ENCODE measurements at places on chromosomes 11 and 22.
A peak's percentile ranks its signal among the peaks of the same experiment; 100 is the strongest.

- DNase-seq, result peak; percentile 62
Measured at GRCh38 chr11:72848846-72849466, 34.7 kb downstream of the ATG16L2 start.

DNA sequence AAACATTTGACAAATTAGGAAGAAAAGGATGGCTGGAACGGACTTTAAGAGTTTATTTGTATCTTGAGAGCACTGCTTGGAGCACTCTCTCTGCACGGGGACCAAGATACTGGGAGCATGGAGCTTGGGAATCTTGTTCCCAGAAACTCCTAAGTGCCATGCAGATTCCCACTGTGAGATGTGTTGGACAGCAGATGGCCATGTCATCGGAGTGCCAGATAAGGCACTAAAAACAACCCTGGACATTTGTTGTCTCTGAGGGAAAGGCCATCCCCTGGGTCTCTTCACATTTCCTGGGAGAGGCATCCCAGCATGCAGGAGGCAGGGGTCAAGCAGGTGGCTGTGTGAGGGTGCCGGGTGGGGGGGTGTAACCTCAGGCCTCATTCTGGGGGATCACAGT, 2.9 kb downstream of the KIRREL3 start:
- DNase-seq, result no peak

DNA sequence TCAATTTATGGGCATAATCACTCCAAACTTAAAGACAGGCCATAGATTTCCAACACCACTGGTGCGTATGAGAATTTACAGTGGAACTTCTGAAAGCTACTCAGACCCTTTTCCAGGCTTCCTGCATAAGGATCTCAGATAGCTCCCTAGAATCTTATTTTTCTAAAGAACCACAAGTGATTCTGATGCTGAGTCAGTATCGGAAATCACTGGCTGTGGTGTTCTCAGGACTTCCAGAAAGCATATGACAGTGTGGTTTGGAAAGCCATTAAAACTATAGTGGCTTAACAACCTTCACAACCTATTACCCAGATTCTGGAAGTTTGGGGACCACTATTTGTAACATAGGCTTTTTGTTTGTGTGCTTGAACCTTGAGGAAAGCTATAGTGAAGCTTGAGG, 756.0 kb downstream of the DLG2 start:
- no peak for DNase-seq

DNA sequence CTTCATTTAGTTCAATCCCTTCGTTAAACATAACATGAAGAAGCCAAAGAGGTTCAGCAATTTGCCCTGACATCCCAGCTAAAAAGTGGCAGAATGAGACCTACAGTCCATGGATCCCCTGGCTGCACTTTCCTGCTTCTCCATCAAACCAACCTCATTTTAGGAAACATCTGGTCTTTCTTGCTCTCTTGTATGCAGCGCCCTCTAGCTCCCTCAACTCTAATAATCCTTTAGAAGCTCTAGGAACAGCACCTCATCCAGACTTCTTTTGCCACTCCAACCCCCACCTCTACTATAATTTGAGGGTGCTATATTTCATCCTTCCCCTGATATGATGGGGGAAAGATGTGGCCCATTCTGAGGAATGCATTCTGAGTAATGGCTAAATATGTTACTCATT, 7.4 kb downstream of the CNTF start:
- peak; percentile 39 for DNase-seq

DNA sequence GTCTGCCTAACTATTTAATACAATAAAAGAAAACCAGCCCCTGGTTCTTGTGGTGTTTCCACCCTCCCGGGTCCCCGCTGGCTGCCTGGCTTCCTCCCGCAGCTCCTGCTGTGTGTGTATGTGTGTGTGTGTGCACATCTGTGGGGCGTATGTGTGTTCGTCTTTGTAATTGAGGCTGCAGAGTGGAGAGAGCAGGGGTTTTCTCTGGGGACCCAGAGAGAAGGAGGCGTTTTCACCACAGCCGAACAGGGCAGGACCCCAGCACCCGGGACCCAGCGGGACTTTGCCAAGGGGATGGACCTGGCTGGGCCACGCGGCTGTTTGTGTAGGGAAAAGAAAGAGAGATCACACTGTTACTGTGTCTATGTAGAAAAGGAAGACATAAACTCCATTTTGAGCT, 42.7 kb downstream of the IGLL1 start:
- DNase-seq, result no peak

DNA sequence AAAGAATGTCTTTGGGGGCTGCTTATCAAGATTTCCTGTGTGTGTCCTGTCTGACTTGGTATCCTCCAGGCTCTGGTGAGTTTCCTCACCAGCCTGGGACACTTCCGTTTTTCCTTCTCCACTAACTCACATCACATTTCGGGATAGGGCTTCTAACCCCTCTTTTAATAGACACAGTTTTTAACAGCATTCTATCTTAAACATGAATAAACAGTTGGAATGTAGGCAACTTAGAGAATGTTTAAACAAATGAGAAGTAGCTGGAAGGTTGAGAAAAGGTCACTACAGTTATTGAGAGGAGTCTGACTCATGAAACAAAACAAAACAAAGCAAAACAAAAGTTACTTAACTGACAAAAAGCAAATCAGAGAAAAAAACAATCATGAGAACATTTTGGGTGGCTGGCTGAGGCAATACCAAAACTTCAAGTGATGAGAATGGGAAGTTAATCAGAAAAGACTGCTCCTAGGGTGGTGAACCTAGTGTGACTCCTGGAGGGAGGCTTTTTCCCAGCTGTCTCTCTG, 64.7 kb upstream of the CTSC start:
- no peak for DNase-seq

GRCh38 chr11:75433443-75433842, 440 bp upstream of the KLHL35 start:
- DNase-seq, result no peak

DNA sequence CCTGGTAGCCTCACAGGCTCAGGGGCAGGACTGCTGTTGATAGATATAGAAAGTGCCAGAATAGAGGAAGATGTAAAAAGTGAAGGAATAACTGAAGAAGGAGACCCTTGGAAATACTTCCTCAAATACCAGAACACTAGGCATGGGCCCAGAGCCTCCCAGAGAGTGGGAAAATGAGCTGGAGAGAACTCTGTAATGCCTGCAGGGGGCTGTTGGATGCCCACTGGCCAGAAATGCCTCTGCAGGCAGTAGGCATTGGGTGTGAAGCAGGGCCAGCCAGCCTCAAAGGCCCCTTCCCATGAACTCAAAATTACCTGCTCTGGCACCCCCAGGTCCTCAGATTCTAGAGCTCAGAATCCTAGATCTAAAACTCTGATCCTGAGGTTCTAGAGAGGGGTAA, 15.1 kb downstream of the P2RY2 start:
- DNase-seq, result no peak

GRCh38 chr11:22304337-22304961, 33.7 kb upstream of the SLC17A6 start:
- DNase-seq, result peak; percentile 17

DNA sequence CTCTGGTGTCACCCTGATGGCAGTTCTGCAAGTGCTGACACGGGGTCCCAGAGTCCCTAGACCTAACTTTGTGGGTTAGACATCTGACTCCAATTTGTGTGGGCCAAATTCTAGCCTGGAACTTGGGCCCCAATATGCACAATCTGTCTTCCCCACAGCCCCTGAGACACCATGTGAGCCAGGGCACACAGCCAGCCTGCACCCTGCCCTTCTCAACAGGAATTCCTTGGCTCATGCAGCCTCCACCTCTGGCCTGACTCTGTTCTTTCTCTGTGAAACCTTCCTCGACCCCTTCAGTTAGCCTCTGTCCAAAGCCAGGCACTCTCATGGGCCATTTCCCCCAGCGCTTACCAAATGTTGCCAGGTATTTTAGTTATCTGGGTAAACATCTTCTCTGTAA, 59.1 kb upstream of the POU2AF1 start:
- no peak for DNase-seq
